Neuronal stem cell (in vitro differentiated cells): ENCODE measurements at places on chromosomes 1 and 21.

DNA sequence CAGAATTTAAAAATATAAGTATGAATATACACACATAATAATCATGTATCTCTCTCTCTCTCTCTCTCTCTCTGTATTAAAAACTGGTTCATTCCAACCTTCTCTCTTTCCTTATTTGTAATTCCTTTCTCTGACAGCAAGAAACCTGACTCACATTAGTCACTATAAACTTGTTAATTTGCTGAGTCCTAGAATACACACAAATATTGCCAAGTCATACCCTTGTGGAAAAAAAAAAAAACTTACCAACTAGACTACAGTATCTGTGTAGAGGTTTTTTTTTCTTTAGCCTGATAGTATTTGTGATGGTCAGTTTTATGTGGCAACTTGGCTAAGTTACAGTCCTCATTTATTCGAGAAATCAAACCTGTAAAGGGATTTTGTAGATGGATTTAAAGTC lies 26.3 kb upstream of the NHLH2 start:
- DNase-seq: no peak

GRCh38 chr1:247347477-247348222 lies 16.0 kb upstream of the ZNF496 start:
- no peak for DNase-seq

- no peak for DNase-seq
Measured at GRCh38 chr1:170397061-170397460, 134.9 kb upstream of the GORAB start.

GRCh38 chr1:85078903-85079302 lies 30.6 kb upstream of the MCOLN3 start:
- no peak for DNase-seq

DNA sequence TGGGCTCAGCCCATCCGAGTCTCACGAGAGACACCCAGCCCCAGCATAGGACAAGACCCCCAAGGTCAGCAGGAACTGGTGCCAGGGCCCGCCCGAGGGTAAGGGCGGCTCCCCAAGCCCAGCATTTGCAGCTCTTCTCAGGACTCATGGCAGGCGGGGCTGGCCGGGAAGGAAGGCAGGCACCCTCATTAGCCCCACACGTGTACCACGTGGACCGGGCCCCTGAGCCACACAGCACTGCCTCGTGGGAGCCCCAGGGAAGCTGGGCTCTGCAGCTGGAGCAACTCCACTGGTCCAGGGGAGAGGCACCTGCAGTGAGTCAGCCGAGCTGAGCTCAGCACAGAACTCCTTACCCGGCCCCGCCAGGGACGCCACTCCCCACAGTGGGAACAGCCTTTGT lies 97.7 kb upstream of the IFFO2 start:
- DNase-seq: no peak

DNA sequence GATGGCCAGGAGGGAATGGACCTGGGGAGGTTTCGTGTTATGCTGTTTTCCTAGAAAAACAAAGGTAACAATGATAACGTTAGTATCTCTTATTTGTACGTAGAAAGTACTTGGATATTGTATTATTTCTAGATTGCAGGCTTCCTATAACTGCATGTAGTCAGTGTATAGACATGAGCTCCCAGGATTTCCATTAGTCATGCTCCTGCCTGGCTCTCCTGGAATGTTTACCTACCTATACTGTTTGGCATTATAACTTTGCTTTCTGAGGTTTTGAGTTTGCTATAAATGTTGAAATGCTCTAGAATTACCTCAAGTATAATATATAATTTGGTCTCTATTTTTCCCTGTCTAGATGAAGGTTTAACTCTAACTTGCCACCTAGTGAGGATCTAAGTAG lies 66.1 kb downstream of the TTC3 start:
- no peak for DNase-seq

GRCh38 chr21:28703861-28704260 lies 288.8 kb downstream of the LTN1 start:
- DNase-seq: no peak

DNA sequence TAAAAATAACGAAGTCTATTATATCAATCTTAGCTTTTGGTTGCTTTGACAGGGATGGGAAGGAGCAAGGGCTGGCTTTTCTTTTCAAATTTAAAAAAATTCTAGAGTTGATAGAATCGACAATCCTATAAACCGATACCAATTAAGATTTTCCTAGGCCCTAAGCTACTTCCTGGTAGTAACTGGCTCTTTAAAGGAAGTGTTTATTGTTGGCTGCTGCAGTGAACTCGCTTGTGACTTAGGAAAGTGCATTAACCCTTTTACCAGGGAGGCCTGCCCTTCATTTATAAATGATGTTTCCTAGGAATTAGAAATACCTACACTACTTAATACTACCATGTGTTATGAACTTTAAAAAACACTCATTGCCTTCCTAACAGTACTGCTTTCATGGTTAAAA lies 33.2 kb downstream of the ATP5PF start:
- no peak for DNase-seq

DNA sequence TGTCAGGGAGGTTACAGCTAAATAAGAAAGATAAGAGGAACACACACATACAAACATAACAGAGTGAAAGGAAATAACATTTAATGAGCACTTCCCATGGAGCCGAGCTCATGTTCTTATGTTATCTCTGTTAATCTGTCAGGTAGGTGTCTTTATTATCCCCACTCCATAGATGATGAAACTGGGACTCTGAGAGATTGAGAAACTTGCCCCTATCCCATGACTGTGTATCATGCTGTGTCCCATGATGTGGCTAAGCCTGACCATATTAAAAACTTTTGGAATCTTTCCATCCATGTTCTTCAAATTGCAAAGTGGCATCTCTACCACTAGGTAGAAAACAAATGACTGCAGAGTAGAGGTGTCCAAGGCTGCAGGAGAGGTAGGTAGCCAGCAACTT lies 285.2 kb upstream of the SGIP1 start:
- no peak for DNase-seq

DNA sequence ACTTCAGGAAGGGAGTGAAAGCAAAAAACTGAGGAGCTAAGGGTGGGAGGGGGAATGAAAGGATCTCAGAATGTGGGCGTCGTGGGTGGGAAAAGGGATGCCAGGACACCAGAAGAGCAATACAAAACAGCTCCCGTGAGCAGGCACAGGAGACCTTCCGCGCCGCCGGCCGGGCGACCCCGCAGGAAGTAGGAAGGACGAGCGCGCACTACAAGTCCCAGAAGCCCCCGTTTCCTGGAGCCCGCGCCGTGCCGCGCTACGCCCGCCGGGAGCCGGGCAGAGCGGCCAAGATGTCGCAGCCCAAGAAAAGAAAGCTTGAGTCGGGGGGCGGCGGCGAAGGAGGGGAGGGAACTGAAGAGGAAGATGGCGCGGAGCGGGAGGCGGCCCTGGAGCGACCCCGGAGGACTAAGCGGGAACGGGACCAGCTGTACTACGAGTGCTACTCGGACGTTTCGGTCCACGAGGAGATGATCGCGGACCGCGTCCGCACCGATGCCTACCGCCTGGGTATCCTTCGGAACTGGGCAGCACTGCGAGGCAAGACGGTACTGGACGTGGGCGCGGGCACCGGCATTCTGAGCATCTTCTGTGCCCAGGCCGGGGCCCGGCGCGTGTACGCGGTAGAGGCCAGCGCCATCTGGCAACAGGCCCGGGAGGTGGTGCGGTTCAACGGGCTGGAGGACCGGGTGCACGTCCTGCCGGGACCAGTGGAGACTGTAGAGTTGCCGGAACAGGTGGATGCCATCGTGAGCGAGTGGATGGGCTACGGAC lies at the start of gene PRMT6:
PRMT6 (plus strand) TSS at position 249 of the 771 bp plus-strand sequence; CDS start at position 291, 42 bp downstream.
- peak; percentile 79 for DNase-seq

GRCh38 chr1:239944666-239945065 lies 147.0 kb upstream of the FMN2 start:
- DNase-seq: no peak

GRCh38 chr1:235067396-235068157 lies 61.1 kb downstream of the TOMM20 start:
- no peak for DNase-seq

GRCh38 chr1:24111996-24112779 lies at the start of gene MYOM3:
MYOM3 (minus strand) TSS chr1:24112135; CDS start chr1:24108636, 3,499 bp downstream.
- DNase-seq: no peak

GRCh38 chr1:231731268-231731667 lies 104.7 kb downstream of the DISC1 start:
- no peak for DNase-seq

DNA sequence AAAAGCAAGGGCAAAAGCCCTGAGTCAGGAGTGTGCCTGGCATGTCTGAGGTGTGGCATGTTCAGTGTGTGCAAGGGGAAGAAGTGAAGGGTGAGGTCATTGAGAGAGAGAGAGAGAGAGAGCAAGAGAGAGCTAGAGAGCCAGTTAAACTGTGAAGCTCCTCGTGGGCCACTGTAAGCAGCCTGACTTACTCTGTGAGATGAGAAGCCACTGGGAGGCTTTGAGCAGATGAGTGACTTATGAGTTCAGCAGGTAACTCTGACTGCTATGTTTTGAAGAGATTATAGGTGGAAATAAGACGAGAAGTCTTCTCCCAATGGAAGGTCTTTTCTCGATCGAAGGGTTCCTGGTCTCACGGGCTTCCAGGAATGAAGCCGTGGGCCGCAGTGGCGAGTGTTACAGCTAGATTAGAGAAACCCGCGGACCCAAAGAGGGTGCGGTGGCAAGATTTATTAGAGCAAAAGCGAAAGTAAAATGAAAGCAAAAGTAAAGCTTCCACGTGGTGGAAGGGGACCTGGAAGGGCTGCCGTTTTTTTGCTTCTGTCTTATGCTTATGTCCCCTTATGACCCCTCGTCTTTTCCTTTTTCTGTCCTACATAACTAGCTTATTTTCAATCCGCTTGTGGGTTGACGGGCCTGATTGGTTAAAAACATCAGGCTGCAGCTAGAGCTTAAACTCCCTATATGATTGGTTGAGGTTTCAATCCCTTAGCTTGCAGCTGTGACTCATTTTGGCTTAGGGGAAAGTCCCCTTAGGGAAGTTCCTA lies 323.1 kb upstream of the FAM78B start:
- no peak for DNase-seq

GRCh38 chr1:115348636-115349035 lies 10.6 kb upstream of the NGF start:
- no peak for DNase-seq
